Activated CD4-positive, alpha-beta T cell treated with anti-CD3 and anti-CD28 coated beads for 24 hours (primary cell): ENCODE measurements at places on chromosomes 13 and 19.

- DNase-seq, result no peak
These were observed at the start of gene NCR1 for GRCh38 chr19:54905803-54906511. Gene NCR1 (plus strand): TSS chr19:54906148. CDS start chr19:54906188, 40 bp downstream.

DNA sequence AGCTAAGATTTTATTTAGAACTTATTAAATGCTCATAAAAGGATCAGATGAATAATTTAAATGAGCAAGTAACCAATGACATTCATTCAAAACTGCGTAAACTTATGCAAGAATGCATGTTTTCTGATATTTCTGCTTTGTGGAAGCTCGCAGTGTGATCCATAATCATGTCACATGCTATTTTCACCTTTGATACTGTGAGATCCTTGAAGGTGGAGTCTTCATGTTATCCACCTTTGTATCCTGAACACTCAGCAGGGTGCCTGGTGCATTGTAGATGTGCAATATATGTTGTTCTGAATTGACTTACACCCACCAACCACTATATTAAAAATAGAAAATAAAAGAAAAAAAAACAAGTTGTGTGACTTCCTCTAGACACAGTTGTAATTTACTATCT, 333.5 kb downstream of the DCT start:
- no peak for DNase-seq

- no peak for DNase-seq
These were observed 45.4 kb upstream of the MIR17HG start for GRCh38 chr13:91302111-91302510.

- DNase-seq, result no peak
These were observed 2.8 kb upstream of the KCNJ14 start for GRCh38 chr19:48452289-48453190.

- DNase-seq, result no peak
These were observed 6.6 kb downstream of the EPS8L1 start for GRCh38 chr19:55082020-55082851.

DNA sequence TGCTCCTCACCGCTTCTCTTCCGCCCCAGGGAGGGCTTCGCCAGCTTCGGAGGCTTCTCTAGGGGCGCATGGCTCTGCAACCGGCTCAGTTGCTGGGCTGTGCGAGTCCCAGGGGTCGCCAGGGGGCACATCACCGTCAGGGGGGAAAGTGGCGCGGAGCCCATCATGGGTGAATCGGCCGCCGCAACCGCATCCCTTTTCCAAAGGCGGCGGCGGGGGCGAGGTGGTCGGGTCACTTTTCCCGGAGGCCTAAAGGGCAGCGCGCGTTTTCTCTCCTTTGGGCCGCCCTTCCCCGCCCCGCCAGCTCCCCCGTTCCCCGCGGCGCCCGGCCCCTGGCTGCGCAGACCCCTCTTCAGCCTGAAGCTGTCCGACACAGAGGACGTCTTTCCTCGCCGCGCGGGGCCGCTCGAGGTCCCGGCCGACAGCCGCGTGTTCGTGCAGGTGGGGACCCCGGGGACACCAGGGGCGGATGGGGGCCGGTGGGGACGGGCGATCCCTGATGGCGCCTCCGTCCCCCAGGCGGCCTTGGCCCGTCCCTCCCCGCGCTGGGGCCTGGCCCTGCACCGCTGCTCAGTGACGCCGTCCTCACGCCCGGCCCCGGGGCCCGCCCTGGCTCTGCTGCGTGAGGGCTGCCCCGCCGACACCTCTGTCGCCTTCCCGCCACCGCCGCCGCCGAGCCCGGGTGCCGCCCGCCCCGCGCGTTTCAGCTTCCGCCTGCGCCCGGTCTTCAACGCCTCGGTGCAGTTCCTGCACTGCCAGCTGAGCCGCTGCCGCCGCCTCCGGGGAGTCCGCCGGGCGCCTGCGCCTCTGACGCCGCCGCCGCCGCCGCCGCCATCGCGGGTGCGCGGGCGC, 1.7 kb downstream of the TGFBR3L start:
- DNase-seq, result peak; percentile 36

GRCh38 chr19:11201791-11202190, 4.4 kb upstream of the KANK2 start:
- DNase-seq, result no peak

DNA sequence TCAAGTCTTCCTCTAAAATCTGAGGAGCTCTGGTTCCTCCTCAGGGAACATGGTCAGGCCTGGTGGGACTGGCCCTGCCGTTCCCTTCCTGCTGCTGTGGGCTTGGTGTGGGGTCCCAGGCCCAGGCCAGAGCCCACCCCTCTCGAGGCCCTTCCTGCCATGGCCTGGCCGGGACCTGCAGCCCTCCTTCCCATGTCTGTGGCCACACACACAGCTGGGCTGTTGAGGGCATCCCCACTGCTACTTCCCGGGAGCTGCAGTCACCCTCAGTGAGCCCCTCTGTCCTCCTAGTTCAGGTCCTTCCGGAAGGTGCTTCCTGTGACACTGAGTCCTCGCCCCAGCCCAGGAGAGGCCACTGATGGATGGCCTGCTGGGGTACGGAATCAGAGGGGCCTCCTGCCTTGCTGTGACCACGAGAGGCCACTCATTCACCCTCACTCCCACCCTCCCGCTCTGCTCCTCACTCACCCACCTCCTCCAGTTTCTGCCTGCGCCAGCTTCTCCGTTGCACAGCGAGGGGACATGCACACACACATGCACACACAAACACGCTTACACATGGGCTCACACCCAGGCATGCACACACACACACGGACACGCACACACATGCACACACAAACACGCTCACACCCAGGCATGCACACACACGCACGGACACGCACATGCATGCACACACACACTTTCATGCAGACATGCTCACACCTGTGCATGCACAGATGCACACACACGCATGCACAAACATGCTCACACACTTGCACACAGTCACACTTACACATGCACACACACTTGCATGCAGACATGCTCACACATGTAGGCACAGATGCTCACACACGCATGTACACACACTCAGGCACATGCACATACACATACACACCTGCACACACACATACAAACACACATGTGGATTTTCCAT, 7.3 kb upstream of the MCF2L start:
- DNase-seq, result no peak
